ENCODE measurements at places on chromosomes 13 and 19.

GRCh38 chr13:112861876-112862615, 107.0 kb upstream of the MCF2L start:
- no peak for DNase-seq

DNA sequence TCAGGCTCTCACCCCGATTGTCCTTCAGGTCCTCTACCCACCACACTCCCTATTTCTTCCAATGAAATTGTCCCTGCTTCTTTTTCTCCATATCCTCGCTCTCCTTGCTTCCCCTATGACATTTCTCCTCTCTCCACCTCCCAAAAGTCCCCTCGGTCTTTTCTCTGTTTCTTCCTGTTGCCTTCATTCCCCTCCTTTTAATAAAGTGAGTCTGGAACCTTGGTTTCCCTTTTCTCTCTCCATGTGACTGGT, 676 bp upstream of the ZNF574 start:
- DNase-seq, result no peak

DNA sequence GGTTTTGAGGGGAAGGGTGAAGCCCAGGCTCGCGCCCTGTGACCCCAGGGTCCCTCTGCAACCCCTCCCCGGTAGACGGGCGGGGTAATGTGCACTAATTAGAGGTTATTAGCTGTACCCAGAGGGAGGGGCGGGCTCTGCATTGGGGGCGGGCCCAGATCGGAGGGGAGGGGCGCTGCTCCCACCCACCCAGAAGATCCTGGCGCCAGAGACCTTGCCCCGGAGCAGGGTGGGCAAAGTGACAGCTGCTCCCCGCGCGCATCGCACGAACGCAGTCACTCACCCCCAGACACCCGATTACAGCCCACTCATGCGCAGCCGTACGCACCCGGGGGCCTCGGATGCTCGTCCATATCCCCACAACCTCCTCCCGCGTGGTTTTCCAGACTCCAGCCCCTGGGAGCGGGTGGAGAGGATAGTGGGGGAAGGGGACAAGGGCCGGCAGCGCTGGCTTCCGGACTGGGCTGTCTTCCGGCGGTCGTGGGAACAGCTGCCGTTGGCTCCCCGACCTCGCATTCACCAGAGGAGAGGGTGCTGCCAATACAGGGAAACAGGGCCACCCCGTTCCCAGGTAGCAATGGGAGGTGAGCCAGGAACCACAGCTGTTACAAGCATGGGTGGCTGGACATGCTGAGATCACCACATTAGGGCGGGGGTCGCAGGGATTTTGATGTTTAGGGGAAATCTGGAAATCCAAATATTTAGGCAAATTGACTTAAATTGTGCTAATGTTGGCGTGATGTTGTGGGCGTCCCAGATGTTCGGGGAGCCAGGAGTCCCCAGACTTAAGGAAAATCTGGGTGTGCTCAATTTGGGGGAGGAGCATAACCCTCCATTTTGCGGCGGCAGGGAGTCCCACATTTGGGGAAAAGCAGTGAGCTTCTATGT, 2.9 kb upstream of the HOOK2 start:
- DNase-seq, result no peak

DNA sequence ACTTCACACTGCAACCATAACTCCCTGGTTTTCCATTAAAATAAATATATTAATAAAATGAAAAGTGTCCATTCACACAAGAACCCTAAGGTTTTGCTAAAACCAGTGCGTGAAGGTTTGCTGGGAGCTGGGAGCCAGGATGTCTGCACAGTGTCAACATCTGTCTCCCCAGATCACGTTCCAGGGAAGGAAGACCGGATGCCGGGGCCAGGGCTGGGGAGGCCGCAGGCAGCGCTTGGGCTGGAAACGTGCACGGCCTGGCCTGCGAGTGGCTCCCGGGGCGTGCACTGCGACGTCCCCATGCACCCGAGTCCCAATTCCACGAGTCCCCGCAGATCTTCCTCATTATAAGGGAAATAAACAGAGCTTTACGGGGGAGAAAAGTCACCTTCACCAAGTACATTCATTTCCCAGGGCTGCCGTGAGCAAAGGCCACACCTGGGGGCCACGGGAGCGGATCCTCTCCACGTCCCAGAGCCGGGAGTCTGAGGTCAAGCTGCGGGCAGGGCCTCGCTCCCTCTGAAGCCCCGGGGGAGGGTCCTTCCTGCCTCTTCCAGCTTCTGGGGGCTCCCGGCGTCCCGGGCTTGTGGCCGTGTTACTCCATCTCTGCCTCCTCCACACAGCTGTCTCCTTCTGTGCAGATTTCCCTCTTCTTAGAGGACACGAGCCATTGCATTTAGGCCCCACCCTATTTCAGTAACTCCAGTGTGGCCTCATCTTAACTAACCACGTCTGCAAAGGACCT, 12.8 kb downstream of the SHC2 start:
- no peak for DNase-seq

DNA sequence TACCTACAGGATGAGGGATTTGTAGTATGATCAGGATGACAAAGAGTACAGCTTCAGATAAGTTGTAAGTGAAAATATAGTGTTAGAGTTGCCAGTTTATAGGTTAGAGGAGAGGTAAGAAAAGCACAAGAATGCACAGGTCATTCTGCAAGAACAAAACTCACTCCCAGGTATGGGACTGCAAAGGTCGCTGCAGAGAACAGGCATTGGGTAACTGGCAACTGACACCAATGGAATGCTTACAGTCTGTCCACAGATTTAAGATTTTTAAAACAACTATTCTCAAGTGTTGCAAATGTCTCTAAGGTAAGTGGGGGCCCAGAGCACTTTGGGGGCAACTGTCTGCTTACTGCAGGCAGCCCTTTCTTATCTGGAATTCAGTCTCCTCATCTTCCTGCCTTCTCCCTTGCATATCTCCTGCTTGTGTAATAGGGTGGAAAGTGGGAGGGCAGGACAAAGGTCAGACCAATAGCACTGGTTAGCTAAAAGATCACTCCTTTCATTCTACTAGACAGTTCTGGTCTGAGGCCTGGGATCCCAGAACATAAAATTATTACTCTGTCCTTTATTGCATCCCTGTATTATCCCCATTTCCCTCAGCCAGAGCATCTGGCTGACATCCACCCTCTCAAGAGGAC, 42.3 kb upstream of the ZNF726 start:
- no peak for DNase-seq

DNA sequence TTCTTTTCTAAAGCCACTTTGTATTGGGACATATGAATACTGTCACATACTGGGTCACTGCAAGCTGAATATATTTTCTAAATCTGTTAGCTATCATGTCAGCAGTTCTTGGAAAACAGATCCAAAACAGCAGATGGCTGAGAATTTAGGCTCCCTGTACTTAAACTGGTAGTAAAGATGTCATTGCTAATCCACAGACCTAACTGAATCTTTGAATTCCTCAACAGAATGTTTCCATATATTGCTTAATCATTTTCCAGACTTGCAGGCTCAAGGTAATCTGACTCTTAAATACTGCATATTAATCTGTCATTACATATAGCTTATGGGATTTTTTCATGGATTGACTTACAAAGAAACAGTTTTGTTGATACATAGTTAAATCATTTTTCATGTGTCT, 639.0 kb upstream of the KLHL1 start:
- DNase-seq, result no peak

- DNase-seq, result no peak
Measured at GRCh38 chr13:77002590-77003190, 10.8 kb downstream of the CLN5 start.

DNA sequence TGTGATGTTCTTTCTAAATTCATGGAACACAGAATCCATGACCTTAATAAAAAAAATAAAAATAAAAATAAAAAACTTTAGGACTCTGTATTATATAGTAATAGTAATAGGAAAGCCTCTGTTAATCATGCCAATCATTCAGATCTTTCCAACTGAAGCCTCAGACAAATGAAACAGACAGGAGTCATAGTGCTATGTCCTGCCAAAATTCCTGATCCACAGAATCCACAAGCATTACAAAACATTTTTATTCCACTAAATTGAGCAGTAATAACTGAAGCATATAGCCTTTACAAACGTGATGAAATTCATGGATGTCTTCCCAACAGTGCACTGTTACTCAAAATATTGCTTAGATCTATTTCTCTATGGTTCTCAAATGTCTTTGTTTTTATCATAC, 820.6 kb upstream of the PCDH9 start:
- no peak for DNase-seq

GRCh38 chr13:25335856-25336255, 34.4 kb downstream of the NUP58 start:
- no peak for DNase-seq

DNA sequence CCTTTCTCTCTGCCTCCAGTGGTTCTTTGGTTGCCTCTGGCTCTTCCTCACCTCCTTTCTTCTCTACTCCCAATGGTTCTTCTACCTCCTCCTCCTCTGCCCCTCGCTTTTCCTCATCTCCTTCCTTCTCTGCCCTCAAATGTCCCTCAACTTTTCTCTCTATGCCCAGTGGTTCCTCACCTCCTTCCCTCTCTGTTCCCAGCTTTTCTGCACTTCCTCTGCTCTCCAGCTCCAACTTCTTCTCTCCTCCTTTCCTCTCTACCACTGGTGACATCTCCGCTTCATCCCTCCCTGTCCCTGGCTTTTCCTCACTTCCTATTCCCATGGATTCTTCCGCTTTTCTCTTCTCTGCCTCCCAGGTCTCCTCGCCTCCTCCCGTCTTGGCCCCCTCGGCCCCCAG, 7.8 kb downstream of the PALM3 start:
- no peak for DNase-seq

DNA sequence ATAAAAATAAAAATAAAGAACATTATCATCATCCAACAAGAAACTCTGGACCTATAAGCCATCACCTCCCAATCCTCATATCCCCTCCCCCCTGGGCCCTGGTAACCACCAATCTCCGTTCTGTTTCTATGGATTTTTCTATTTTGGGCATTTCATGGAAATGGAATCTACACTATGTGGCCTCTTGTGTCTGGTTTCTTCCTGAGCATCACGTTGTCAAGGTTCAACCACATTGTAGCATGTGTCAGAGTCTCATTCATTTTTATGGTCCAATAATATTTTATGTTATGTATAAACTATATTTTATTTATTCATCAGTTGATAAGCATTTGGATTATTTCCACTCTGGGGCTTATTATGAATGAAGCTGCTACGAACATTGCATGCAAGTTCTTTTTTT, 26.9 kb downstream of the SULT2B1 start:
- DNase-seq, result no peak

GRCh38 chr13:28171266-28171665, 32.9 kb downstream of the PAN3 start:
- no peak for DNase-seq

- DNase-seq, result no peak
Measured at GRCh38 chr13:99704390-99704789, 203.1 kb downstream of the TM9SF2 start.

DNA sequence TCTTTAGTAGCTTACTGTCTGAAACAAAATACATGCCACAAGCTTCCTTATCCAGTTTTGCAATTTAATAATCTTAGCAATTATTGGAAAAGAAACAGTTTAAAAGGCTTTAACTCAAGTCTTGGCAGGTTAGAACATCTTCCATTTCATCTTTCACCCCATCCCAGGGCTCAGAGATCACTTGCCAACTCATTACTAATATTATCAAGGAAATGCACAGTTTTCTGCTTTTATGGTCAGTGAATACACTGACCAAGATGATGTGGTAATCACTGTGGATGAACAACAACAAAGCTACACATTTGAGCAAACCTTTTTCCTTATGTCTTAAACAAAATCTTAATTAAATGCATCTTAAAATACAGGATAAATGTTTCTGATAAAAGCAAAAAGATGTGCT, 48.0 kb upstream of the ITM2B start:
- DNase-seq, result no peak

- DNase-seq, result no peak
Measured at GRCh38 chr19:7852851-7853769, 21.1 kb downstream of the PRR36 start.

GRCh38 chr13:44778761-44779484, 202.8 kb upstream of the TSC22D1 start:
- DNase-seq, result no peak

- DNase-seq, result no peak
Measured at GRCh38 chr13:54945973-54946372, 1917.4 kb downstream of the OLFM4 start.

GRCh38 chr19:44903602-44904425, 1.8 kb upstream of the APOE start:
- DNase-seq, result no peak
